Foreskin fibroblast (primary cell): ENCODE measurements at places on chromosomes 6 and 20.

- no peak for DNase-seq
These were observed 733.1 kb downstream of the HDGFL1 start for GRCh38 chr6:23302514-23302913.

DNA sequence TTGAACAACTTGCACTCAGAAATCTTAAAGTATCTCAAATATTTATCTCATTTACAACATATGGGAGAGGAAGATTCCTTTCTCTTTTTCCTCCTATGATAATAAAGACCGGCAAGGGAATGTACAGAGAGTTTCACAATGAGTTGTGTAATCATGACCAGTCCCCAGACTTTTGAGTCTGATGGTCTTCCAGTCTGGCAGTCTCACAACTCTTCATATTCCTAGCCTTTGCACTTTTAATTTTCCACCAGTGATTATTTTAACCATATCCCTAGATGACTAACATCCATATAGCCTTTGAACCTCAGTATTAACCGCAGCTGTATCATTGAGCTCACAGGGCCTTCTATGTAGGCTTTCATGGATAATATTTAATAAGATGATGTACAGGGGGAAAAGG lies 278.5 kb downstream of the KHDC1L start:
- DNase-seq, result peak; percentile 54

DNA sequence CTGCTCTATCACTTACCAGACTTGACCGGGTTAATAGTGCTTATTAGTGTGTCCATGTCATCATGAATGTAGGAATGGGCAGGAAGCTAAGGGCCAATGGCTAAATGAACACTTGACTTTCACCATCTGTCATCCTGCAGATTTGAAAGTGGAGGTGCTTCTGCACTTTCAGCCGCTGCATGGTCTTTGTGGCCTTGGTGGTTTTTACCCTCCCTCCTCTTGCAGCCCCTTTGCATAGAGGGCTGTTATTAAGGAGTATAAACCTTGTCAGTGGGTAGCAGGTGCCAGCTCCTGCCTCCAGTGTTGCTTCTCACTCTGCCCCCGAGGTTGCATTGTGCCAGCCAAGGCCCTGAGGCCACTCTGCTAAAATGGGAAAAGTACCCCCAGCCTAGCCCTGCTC lies 122.2 kb upstream of the TNFAIP3 start:
- no peak for DNase-seq

- DNase-seq, result no peak
These were observed 12.9 kb downstream of the SGK2 start for GRCh38 chr20:43571771-43572170.

DNA sequence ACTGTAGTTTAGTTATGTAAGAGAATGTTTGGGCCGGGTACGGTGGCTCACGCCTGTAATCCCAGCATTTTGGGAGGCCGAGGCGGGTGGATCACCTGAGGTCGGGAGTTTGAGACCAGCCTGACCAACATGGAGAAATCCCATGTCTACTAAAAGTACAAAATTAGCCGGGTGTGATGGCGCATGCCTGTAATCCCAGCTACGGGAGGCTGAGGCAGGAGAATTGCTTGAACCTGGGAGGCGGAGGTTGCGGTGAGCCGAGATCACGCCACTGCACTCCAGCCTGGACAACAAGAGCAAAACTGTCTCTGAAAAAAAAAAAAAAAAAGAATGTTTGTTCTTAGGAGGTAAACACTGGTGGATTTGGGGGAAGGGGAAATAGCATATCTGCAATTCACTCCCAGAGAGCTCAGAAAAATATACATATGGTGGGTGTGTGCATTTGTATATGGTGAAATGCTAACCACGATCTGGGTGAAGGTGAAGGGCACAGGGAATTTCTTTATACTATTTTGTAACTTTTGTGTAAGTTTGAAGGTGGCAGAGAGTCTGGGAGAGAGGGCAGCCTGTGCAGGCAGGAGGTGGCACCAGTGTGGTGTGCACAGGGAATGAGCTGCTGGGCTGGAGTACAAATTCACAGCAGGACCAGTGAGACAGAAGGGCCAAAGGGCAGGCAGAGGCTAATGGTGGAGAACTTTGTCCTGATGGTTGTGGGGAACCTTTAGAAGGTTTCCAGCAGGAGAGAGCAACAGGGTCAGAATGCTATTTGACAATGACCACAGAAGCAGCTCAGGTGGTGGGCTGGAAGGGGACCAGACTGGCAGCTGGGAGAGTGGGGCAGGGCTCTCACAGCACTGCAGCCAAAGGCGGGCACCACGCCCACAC lies 42.4 kb downstream of the SSR1 start:
- no peak for DNase-seq

DNA sequence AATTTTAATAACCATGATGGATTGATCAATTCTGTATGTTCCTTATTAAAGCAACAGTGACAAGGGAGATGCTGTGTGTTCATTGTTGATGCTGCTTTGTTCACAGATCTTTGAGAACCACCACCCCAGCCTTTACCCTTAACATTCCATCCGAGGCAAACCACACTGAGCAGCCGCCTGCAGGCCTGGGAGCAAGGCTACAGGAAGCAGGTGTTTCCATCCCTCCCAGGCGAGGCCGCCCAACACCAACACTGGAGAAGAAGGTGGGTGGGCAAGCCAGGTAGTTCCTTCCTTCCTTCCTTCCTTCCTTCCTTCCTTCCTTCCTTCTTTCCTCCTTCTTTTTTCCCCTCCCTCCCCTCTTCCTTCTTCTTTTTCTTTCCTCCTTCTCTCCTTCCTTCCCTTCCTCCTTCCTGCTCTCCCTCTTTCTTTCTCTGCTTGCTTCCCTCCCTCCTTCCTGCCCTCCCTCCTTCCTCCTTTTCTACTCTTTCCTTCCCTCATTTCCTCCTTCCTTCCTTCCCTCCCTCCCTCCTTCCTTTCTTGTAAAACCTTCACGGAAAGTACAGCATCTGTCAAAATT lies 13.7 kb downstream of the TTLL2 start:
- DNase-seq, result no peak

DNA sequence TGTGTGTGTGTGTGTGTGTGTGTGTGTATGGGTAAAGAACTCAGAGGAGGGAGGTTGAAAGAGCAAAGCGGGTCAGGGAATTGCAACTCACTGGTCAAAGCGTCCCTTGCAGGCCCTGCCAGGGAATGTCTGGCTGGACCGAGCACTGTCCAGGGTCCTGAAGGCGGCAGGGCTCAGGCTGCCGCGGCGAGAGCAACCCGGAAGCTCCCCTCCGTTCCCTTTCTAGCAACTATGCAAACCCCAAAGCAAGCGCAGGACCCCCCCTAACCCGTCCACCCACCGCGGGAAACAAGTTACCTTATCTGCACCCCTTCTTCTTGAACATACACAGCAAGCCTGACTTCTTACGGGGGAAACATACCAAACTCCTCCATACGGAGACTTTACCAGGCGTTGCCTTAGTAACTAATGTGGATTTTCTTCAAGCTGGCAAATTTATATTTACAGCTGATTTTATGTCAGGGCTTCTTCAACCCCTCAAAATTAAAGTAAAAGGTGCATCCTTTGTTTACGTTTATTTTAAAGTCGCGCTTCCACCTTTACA lies 538 bp upstream of the GRM1 start:
- DNase-seq, result peak; percentile 77

DNA sequence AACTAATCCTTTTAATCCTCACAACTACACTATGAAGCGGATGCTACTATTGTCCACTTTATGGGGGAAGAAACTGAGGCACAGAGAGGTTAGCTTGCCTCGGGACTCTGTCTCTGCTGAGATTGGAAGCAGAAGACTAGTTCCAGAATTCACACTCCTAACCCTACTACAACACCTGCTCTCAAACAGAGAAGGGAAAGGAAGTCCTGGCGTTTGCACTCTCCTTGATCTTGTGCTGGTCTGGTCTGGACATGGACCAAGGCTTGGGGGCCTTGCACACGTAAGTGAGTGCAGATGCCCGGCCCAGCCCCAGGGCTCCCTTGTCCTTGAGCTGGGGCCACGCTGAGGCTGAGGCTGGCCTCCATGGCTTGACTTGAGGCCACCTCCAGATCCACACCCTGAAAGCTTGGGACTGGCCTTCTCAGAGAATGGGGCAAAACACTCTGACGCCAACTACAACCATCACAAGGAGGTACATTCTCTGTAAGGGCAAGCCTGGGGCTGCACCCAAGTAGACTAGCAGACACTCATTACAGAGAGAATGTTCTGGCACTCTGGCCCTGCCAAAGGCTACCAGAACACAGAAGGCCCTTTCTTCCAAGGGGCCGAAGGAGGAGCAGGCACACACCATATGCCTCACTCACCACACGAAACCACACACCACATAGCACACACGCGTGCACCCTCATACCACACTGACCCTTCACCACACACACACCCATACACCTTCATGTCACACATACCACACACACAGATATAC lies 33.3 kb upstream of the EZR start:
- no peak for DNase-seq

GRCh38 chr6:108574457-108575141 lies 13.9 kb downstream of the FOXO3 start:
- DNase-seq, result no peak

DNA sequence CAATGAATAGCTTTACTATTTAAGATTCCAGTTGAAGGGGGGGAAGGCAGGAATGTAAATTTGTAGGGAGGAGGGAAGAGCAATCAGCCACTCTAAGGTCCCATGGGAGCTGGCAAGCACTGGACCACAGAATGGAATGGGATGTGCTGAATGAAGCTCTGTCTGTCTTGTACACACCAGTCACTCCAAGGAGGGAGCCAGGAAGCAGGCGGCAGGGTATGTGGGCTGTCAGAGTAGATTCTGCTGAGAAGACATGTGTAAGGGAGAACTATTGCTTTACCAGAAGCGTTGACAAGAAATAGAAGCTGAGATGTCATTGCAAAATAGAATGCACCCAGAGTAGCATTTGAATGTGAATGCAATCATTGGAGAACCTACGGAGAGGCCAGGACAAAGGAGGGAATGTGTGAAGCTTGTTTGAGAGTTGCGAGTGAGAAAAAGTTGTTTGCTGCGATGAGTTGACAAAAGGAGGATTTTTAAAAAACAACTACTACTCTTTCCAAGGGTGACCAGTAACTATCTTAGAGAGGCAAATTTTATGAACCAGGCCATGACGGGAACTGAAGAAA lies 25.2 kb upstream of the PDE7B start:
- no peak for DNase-seq

DNA sequence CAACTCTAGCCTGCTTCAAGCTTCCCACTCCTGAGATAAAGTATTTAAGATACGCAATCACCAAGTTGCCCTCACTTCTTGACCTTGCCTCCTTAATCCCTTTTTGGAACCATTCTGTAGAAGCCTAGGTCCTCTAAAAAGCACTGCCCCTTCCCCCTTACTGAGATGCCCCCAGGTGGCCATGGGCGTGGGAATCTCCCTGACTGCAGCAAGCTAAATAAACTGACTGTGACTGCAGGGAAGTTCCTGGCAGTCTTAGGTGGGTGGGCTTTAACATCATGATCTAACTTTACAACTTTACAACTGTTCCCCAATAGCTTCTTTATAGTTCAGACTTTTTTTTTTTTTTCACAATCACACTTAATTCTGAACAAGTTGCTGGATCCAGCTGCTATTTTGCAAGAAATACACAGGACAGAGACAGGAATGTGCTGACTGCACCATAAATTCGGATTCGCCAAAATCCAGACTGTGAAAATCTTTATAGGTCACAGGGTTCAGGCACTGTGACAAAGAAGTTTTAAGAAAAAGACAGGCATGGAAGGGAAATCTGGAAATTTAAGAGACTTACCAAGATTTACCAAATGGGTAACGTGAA lies 344.2 kb upstream of the SULF2 start:
- no peak for DNase-seq

DNA sequence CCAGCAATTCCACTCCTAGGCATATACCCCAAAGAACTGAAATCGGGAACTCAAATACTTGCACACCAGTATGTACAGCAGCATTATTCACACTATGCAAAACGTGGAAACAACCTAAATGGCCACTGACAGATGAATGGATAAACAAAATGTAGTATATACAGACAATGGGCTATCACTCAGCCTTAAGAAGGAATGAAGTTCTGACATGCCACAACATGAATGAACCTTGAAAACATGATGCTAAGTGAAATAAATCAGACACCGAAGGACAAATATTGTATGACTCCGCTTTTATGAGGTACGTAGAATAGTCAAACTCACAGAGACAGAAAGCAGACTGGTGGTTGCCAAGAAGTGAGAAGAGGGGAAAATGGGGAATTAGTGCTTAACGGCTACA lies 59.1 kb upstream of the CCN6 start:
- no peak for DNase-seq

GRCh38 chr6:126805861-126806260 lies 312.6 kb upstream of the RSPO3 start:
- DNase-seq, result no peak

GRCh38 chr6:135331002-135331401 lies 149.9 kb downstream of the MYB start:
- no peak for DNase-seq

DNA sequence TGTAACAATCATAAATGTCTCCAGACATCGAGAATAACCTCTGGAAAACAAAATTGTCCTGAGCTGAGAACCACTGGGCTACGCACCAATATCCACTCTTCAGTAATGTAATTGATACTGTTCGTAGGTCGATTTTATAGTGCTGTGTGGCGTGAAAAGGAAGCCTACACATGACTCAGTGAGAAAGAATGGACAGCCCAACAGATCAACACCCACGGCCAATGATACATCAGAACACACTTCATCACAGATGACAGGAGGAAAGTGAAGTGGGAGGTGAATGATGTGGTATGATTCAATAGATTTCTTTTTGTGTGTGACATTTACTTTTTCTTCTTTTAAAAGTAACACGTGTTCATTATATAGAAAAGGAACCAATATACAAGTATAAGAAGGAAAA lies 93.5 kb downstream of the RPS12 start:
- DNase-seq, result peak; percentile 66

- DNase-seq, result peak; percentile 81
These were observed 62.0 kb upstream of the HFE start for GRCh38 chr6:26025047-26025893.

GRCh38 chr6:107827541-107827940 lies 3.4 kb upstream of the SCML4 start:
- DNase-seq, result no peak

- DNase-seq, result no peak
These were observed 6.9 kb upstream of the PPP1R3G start for GRCh38 chr6:5078121-5078669.

DNA sequence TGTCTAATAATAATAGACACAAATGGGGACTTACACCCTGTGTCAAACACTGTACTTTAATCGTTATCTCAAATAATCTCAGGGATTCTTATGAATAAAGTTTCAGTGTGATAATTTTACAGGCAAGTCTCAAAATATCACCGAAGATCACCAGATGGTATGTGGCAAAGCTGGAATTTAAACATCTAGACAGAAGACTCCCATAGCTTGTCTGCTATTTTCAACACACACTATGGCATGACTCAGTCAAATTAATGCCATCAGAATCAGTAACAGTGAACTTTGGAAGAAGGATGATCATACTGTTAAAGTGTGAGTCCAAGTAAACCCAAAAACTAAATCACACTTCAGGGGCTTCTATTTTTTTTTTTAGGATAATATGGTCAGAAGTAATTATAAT lies 867.6 kb upstream of the FLRT3 start:
- DNase-seq, result peak; percentile 34

DNA sequence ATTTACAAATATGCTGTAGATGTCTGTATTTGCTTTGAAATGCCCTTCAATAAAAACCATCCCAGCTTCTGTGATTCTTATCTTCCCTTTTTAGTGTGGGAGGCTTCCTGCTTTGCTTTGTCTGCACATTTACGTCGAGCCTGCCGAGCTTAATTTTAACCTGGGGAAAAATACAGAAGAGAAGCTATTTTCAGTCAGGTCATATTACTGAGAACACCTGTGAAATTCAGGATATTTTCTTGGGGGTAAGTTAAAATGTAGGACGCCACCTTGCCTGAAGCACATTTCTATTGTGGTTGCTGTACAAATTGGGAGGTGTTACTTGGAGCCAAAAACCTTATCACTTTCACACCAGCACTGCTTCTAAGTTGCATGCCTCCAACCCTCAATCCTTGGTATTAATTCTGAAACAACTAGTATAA lies 43.6 kb upstream of the FUCA2 start:
- no peak for DNase-seq
